Activated CD4-positive, CD25-positive, alpha-beta regulatory T cell treated with anti-CD3 and anti-CD28 coated beads, Interleukin-2, amount 50 U/mL, for 24 hours (primary cell): ENCODE measurements at places on chromosomes 5 and 9.

- no peak for ATAC-seq
Observed at GRCh38 chr5:142609142-142609541, 76.7 kb downstream of the FGF1 start.

DNA sequence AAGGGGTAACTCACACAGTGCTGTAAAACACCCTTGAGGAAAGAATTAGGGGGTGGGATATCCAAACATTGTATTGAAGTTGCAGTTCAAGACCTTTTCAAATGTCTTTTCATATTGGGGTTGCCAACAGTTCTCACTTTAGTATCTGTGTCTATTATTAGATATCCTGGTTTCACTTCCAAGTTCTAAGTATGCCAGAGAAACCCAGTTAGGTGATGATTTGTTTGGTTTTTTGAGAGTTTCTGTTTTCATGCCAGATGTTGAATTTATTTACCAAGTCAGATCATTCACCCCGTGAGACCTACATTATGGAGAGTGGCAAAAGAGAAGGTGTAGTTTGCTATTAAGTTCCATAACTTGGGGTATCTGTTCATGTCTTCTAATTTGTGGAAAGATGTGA is 64.5 kb downstream of the C9orf152 start:
- no peak for ATAC-seq

- no peak for ATAC-seq
Observed at GRCh38 chr5:181005791-181006190, 17.1 kb downstream of the BTNL3 start.

GRCh38 chr5:172199446-172199845 is 5.5 kb downstream of the EFCAB9 start:
- ATAC-seq: no peak

DNA sequence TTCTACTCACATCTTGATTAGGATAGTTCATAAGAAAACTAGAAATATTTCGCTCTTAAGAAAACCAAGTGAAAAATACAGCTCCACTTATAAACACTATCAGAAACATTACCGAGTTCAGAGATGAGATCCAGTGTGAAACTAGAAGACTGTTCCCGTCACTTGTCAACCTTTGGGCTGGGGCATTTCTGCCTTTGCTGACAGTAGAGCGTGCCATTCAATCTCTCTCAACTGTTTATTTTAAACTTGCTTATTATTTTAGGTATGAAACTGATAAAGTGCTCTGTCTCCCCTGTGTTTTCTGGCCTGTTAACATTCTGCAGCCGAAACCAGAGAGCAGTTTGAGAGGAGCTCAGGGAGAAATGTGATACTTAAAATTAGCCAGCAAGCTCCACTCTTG is 16.7 kb downstream of the MRRF start:
- no peak for ATAC-seq

GRCh38 chr5:66354422-66354821 is 210.3 kb downstream of the SREK1 start:
- no peak for ATAC-seq
